ENCODE measurements at places on chromosomes 7 and 10.
A peak's percentile ranks its signal among the peaks of the same experiment; 100 is the strongest.

GRCh38 chr10:100923580-100923979 is 10.8 kb downstream of the SLF2 start:
- DNase-seq = peak; percentile 7

DNA sequence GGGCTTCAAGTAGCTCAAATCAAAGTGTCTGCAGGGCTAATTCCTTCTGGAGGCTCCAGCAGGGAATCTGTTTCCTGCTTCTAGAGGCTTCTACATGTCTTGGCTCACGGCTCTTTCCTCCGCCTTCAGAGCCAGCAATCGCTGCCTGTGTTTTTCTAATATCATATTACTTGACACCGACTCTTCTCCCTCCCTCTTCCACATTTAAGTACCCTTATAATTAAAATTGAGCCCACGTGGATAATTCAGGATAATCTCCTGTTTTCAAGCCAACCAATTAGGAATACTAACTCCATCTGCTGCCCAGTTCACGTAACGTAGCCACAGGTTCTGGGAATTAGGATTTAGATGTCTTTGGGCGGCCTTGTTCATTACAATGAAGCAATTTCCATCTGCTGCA is 372.2 kb downstream of the DPP6 start:
- no peak for DNase-seq

DNA sequence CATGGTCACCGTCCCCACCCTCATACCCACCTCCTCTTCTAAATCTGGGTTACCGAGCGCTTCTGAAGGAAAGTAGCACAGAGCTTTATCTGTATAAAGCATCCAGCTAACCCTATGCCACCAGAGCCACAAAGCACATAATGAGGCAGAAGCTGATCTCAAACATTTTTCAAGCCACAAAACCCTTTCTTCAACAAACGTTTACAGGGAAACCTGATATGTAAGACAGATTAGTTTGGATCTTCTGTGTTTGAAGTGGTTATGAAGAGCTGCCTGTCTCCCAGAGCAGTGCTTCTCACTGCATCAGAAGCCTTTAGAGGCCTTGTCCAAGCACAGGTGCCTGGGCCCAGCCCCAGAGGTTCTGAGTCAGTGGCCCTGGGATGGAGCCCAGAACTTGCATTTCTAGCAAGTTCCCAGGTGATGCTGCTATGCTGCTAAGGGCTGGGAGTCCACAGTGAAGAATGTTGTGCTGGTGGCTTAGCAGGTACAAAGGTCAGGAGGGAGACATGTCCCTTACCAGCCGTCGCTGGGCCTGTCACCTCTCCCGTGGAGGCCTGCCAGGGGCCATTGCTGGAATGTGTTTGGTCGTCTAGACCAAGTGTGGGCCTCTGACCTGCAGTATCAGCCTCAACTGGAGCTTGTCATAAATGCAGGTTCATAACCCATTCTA is 90.4 kb downstream of the TAF3 start:
- peak; percentile 7 for DNase-seq

DNA sequence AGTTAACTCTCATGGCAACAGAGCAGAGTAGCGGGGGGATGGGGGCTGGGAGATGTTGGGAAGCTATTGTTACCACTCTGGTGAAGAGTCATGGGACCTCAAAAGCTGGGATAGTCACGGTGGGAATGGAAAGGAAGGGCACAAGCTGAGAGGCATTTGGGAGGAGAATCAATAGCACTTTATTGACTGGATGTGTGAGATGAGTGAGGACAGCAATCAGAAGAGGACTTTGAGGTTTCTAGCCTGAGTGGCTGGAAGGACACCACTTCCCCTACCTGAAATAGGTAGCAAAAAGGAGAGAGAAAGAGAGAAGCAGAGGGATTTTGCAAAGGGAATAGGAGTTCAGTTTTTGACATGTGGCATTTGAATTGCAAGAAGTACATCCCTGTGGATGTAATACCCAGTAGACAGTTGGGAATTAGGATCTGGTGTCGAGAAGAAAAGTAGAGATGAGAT is 27.2 kb downstream of the SCD start:
- no peak for DNase-seq

DNA sequence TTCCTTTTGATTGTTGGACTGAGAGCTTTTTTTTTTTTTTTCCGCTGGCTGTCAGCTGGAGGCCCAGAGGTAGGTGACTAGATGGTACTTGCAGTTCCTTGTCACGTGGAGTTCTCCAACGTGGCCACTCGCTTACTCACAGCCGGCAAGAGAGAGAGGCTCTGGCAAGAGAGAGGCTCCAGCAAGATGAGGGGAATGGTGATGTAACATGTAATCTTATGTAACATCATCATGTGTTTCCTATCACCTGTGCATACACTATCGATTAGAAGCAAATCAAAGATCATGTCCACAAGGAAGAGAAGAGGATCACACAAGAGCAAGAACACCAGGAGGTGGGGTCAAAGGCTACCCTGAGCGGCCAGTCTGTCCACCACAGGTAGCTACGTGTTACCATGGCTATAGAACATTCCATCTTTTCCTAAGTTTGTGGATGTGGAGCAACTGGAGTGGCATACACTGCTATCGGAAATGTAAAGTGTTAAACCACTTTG is 4.0 kb upstream of the BORCS7 start:
- DNase-seq = peak; percentile 76

DNA sequence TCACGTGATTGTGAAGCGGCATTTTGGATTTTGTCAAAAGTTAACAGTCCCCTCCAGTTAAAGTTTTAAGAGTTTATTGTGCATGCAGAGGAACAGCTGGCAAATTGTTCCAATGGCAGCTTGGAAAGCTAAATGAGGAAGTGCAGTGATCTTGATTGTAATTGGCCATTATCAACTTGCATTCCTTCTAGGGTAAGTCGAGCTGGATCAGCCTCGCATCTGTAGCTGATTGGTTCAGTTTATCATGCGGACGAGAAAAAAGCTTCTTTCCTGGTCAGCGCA is 566 bp downstream of the ZNF789 start:
- DNase-seq = peak; percentile 82

GRCh38 chr10:5547931-5548660 is 23.3 kb downstream of the CALML3 start:
- peak; percentile 79 for DNase-seq

GRCh38 chr10:1788401-1788800 is 51.1 kb upstream of the ADARB2 start:
- DNase-seq = no peak

DNA sequence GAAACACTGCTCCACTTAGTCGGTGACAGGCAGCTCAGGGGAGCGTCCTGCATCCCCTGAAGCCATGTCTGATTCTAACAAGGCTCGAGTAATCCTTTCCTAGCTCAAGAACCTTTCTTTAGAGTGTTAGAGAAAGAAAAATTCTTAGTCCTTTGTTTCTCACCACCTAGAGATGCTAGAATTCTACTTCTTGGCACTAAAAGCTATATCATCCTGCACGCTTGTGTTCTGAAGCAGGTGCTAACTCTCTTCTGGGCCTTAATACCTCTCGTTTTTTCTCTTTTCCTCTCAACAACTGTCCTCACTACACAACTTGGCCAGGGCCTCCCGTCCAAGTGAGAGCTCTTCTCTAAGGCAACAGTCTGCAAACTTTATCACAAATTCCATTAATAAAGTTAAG is at the start of gene LYZL2:
TSS of gene LYZL2 (minus strand) at position 101 of the 400 bp plus-strand sequence. CDS start 2,838 bp downstream, outside the sequence.
- DNase-seq = no peak

DNA sequence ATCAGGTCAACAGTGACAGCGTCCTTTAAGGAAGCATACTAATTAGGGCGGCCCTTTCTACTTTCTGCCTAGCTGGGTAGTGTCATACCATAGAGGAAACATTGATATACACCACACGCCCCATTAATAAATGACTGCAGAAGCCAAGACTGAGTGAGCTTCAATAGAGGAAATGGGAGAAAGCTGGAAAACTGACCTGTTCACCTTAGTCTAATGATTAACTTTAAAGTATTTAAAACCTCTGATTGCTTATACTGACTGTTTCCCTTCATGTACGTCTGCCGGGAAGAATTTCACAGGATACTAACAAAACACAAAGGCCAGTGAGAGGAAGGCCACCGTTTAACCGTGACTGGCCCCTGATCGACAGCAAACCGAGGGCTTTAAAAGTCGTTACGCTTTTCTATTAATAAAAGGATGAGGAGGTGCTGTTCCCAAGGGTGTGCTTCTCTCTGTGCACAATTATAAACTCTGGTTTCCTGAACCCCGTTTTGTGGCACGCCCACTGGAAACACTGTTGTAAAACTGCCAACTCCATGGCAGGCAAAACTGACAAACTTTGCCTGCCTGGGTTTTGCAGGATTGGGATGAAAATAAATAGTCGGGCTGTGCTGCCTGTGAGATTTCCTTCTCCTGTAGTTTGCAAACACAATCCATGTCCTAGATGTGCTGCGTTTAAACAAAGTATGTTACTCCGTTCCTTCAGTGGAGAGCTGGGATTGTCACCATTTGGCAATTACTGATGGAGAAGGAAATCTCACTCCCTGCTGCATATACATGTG is 137.6 kb downstream of the NRP1 start:
- no peak for DNase-seq

DNA sequence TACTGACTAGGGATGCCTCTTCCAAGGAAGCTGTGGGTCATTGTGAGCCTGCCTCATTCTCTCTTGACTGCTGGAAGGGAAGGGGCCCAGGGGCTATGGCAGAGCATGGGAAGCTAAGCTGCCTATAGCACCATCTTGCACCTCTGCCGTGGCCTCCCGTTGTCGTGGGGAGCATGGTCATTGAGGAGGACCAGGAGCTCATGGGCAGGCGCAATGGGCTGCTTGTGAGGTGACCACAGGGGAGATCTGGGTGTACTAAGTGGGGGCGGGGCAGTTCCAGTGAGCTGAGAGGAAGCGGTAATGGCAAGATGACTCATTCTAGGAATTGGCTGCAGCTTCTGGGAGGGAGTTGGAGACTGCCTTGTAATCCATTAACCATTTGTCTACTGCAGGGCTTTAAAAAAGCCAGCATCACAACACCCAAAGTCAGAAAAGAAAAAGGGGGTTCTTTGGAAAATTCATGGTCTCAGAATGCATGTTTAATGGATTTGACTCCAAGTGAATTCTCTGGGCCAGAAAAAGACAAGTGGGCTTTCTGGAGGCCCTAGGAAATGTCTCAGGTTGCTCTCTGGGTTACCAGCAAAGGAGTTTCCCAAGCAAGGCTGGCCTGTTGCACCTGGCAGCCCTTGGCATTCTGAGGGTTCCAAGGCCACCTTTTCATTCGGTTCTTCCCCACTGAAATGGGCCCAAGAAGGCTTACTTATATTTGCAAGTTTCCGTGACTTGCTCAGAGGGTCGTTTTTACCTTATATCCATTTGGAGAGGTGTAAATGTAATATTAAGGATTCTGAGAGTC is 3.6 kb downstream of the DUSP5 start:
- peak; percentile 93 for DNase-seq

DNA sequence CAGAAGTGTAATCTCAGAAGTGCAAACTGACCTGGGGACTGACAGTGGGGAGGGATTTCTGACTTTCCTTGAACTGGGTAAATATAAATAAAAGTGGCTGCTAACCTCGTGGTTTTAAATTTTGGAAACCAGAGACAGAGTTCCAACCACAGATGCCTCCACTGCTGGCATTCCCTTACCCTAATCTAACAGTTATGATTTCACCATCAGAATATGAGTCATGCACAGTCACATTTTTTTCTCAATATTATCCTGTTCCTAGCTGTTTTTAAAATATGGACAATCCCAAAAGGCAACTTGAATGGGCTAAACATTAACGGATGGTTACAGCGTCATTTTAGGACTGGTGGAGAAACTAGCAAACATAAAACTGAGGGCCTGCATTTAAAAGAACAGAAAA is 264.3 kb upstream of the INHBA start:
- peak; percentile 61 for DNase-seq

- DNase-seq = no peak
Measured at GRCh38 chr10:122127943-122128342, 139.0 kb downstream of the TACC2 start.
